ENCODE measurements at places on chromosomes 11 and 22. TPM values are rescaled to one million over a fixed set of nuclear protein-coding genes. Genes with fewer than 3 reads are reported as not detected.

EHF gene
- 0.33 TPM for total RNA-seq

GRCh38 chr11:78940500-78941225 is 366.0 kb upstream of the NARS2 start:
- H3K4me3 ChIP-seq: no peak overlapping the region
- no peak for DNase-seq
- no peaks in the 10 kb centered on the region for H3K4me1 ChIP-seq
- H3K27me3 ChIP-seq: no peaks in the 10 kb centered on the region

- no peak for DNase-seq
- no peak overlapping the region for H3K27ac ChIP-seq
- H3K27me3 ChIP-seq: no peaks in the 10 kb centered on the region
- H3K4me3 ChIP-seq: no peak overlapping the region
These were observed 10.7 kb downstream of the B3GNT6 start for GRCh38 chr11:77044886-77045285.

- no peak overlapping the region for H3K27ac ChIP-seq
- no peak overlapping the region for H3K4me3 ChIP-seq
- H3K4me1 ChIP-seq: no peaks in the 10 kb centered on the region
- H3K27me3 ChIP-seq: no peaks in the 10 kb centered on the region
These were observed 384.1 kb downstream of the CTTN start for GRCh38 chr11:70782401-70782913.
